ENCODE measurements at places on chromosomes 1 and 21.

DNA sequence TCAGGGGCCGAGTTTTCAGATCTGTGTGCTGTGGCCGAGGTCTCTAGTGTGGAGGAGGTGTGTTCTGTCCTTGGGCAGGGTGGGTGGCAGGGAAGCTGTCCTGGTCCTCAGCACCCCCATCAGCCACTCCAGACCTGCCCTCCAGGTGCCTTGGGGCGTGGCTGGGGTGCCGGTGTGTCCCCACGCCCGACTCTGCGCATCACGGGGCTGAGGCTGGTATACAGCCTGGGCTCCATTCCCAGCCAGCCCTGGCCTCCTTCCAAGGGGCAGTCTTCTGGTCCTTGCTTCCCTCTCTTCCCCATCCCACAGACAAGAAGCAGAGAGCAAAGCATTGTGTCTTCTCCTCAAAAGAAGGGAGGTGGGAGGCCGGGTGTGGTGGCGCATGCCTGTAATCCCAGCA lies 4.0 kb downstream of the SAMD11 start:
- no peak for DNase-seq

DNA sequence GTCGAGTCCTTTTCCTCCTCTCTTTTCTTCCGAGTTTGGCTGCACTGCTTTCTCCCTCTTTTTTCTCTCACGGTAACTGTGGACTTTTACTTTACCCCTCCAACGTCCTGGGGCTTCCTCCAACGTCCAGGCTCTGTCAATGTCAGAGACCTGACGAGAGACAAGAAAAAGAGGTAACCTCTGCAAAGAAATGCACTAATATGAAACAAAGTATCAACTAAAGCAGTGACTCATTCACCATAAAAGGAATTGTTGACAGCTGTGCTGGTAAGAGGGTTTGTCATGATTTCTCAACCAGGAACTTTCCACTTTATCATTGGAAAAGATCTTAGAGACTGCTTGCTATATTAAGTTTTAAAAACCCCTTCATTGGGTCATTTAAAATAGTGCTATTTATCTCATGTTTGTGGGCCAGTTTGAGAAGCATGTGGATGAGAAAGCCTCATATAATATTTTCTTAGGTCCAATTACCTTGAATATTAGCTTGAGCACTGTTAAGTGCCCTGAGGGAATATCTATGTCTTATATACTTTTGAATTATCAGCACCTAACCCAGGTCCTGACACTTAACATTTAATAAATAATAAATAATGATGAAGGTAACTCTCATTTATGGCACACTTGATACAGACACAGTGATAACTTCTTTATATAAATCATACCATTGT lies at the start of gene GBP2:
Gene GBP2, minus strand, starts transcription at position 202 of the 668 bp plus-strand sequence. CDS start 4,148 bp downstream, outside the sequence.
- DNase-seq, result no peak

GRCh38 chr1:38476111-38476849 lies 383.3 kb downstream of the RRAGC start:
- no peak for DNase-seq

- DNase-seq, result no peak
Measured at GRCh38 chr21:37870221-37870620, 46.0 kb downstream of the KCNJ6 start.

Measured in RPMI8226 (cell line).